Stimulated activated CD8-positive, alpha-beta memory T cell treated with anti-CD3 and anti-CD28 coated beads, Interleukin-12 subunit alpha, Interleukin-12 subunit beta, amount 100 ng/mL, for 1 hour (primary cell): ENCODE measurements at places on chromosomes 2 and 18.
A peak's percentile ranks its signal among the peaks of the same experiment; 100 is the strongest.

- no peak for DNase-seq
Observed at GRCh38 chr2:106534471-106534870, 47.3 kb downstream of the CD8B2 start.

DNA sequence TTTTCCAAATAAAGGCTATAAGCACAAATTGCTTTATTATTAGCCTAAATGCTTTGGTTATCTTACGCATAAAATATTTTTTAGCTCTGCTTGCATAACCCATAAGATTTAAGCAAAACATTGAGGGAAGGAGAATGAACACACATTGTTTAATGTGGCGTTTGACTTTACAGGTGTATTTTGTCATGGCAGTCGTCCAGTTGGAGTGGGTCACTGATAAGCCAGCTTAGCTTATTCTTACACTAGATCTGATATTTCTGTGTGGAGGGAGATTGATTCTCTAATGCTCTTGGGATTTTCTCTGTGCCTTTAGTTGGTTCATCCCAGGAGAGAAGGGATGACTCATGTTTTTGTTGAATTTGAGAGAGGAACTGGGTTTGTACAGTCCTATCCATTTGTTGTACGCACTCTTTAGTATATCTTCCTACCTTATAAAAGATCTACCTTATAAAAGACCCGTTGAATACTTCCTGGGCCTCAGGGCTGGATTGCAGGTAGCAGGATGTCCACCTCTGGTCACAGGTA lies 47.5 kb upstream of the ACYP2 start:
- DNase-seq = no peak

- DNase-seq = no peak
Observed at GRCh38 chr2:218406949-218407618, 7.4 kb downstream of the CTDSP1 start.

DNA sequence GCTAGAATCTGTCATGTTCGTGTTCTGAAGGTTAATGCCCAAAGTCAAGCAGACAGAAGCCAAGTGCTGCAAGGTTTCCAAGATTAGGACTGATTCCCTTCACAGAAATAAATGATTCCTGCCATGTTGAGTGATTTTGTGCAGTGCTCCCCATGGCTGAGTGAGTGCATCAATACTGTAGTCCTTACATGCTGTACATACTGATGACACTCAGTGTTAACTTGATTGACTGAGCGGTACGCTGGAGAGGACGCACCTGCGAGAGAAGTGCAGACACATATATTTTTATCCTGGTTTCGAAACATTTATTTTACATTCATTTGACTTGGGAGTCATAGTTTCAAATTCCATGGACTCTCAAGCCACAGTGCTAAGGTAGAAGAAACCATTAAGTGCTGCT lies 92.0 kb downstream of the ASXL3 start:
- DNase-seq = no peak

DNA sequence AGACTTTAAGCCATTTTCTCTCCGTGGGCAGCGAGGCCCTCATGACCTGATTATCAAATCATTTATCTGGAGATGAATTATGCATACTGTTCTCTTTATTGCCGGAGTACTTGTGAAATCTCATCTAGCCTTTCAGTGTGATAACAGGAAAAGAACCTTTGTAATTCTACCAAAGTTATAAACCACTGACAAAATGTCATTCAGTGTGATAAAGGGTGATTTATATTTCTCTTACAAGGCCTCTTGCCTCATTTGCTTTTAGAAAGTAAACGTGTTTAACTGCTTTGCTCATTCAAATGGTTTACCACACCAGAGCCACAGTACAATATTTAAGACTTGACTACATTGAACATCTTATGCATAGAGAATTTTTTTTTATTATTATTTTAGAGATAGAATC lies 13.8 kb downstream of the MTCL1 start:
- no peak for DNase-seq

DNA sequence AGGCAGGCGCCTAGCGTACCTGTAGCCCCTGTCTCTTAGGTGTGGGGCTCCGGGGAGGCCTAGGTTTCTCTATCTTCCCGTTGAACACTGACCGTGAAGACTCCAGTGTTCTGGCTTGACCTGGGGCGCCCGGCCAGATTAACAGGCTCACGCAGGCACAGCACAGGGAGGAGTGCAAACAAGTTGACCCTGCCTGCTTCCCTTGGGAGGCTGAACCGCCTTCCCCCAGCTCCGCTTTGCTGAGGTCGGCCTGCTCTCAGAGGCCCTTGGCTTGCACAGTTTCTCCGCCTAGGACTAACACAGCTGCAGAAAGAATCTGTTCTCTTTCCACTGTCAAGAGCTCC lies 567 bp downstream of the PCYOX1 start:
- no peak for DNase-seq

- DNase-seq = no peak
Observed at GRCh38 chr2:189559579-189560272, 20.9 kb downstream of the SLC40A1 start.

- peak; percentile 15 for DNase-seq
Observed at GRCh38 chr2:39437522-39438296, 624 bp upstream of the MAP4K3 start.

DNA sequence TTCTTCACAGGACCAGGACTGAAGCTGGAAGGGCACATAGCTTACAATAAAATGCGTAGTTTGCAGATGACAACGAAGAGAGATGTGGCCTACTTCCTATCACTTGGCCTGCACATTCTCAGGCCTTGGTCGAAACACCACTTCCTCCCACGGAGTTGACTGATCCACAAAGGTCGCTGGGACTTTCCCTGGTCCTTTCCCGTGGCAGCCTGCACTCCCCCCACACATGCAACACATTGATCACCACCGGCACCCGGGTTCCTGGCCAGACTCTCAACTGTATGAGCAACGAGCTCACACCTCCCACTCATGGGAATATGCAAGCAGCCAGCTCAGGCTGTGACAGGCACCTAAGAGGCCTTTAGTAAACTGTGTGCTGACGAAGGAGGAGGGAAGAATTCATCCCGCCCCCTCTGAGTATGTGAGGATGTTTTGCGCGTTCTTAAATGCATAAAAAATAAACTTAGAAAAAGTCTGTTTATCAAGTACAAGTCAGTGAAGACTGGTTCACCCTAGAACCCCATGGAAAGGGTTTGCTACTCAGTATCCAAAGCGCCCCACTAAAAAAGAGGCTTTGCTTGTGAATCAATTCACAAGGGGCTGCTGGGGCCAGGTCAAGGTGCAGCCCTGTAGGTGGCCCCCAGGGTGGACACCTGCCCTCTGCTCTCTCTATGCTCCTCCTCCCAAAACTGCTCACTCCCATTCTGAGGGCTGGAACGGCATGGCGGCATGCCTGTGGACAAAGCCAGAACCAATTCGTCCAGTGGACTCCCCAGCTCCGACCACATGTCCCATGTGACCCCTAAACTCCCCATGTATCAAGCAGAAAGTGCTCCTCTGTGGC lies 154.3 kb downstream of the EIPR1 start:
- DNase-seq = peak; percentile 13

DNA sequence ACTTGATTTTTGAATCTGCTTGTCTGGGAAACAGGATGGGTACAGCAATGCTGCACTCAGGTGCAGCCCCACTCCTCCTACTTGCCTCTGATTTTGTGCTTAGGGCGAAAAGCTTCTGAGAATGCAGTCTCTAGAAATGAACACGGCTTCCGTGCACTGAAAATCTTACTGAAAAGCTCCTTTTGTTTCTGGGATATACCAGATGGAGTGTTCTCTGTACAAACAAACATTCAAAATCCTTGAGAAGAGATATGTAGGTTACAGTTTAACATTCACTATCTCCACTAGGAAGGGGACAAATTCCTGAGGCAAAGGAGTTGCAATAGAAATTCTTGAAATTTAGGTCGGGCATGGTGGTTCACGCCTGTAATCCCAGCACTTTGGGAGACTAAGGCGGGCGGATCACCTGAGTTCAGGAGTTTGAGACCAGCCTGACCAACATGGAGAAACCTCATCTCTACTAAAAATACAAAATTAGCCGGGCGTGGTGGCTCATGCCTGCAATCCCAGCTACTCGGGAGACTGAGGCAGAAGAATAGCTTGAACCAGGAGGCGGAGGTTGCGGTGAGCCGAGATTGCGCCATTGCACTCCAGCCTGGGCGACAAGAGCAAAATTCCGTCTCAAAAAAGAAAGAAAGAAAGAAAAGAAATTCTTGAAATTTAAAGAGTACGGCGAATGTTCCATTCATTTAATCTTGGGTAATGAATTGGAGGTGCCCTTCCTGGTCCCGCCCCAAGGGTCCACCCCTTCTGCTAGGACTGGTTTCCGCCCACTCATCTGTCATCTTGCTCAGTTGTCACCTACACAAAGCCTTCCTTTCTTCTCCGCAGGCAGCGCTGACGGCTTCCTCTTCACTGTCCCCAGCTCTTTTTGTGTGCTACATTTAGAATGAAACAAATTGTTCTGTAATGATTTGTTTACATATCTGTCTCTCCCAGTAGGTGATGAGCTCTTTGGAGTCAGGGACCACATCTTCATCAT lies 92.4 kb downstream of the SOCS6 start:
- DNase-seq = no peak

DNA sequence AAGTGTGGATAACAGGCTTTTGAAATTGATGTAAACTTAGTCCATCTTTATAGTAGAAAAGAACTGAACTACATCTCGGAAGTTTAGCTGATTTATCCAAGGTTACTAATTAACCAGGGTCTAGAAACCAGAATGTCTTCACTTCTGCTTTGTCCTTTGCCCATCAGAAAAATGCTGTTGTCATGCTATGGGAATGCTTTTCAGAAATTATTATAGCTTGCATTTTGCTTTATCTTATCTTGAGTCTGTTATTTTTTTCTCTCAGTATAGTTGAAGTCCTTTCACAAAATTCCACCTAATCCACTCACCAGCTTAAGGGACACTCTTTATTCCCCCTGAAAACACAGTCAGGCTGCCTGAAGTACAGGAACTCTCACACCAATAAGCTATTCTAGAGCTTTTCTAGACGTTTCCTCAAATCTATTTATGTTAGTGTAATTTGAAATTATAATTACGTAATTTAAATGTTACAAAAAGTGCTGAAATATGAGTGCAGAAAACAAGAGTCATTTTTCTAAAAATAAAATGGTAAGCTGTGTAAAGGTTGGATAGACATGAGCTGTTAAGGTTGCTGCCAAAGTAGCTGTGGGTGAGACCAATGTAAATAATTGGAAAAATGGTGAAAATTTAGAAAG lies 456.3 kb downstream of the TGIF1 start:
- no peak for DNase-seq

DNA sequence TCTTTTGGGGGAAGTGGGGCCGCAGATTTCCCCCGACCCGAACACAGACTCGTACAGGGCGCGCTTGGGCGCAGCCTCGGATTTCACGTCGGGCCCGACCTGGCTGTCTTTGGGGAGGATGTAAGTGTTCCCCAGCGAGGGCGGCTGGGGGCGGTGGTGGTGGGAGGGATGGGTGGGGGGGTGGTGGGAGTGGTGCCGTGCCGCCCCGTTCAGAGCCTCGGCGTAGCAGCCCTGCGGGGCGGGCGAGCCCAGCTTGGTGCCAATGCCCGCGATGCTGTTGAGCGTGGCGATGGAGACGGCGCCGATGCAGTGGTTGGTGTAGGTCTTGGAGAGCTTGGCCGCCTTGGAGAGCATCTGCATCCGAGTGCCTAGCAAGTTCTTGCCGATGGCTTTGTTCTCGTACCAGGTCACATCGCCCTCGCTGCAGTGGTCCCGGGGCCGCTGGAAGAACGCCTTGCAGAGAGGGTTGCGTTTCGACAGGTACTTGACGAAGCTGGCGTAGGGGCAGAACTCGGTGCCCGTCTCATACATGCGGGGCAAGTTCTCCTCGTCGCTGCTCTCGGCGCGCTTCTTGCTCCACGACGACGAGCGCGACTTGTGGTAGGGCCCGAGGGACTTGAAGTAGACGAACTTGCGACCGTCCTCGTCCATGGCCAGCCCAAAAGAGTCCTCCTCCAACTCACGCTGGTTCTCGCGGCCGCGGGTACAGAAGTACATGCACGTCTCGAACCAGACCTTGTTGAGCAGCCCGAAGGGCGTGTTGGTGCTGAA lies 1.3 kb downstream of the KCTD1 start:
- DNase-seq = no peak

DNA sequence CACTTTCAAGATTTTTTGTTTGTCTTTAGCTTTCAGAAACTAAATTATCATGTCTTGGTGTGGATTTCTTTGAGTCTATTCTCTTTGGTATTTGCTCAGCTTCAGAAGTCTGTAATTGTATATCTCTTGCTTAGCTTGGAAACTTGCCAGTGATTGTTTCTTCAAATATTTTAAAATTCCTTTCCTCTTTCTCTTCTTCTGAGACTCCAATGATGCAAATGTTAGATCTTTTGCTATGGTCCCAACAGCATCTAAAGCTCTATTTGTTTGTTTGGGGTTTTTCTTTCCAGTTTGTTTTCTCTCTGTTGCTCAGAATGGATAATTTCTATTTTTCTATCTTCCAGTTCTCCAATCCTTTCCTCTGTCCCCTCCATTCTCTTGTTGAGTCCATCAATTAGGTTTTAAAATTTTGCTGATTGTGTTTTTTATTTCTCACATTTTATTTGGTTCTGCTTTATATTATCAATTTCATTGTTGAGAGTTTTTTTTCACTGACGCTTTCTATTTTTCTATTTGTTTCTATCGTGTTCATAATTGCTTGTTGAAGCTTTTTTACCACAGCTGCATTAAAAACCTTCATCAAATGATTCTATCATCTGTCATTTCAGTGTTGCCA lies 81.5 kb upstream of the DAPL1 start:
- DNase-seq = no peak

DNA sequence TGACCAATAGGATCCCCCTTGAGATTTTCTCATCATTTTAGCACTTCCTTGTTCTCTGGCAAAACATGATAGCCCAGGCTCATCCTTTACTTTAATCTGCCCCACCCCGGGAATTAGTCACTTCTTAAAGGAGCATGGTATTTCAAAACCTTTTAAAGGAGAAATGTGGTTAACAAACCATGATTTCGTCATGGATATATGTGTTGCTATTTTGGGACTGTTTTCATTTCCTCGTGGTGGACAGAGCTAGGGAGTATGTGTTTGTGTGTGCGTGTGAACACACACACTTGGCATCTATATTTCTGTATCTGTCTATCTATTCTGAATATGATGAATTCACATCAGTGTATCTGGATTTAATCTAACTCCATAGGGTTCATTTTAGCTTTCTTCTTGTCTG lies 128.1 kb downstream of the BIRC6 start:
- no peak for DNase-seq

GRCh38 chr2:225824748-225825449 lies 425.4 kb downstream of the NYAP2 start:
- no peak for DNase-seq

- DNase-seq = no peak
Observed at GRCh38 chr18:10343778-10344177, 110.7 kb upstream of the APCDD1 start.
